Gastrocnemius medialis (tissue), 4 donors: ENCODE measurements at places on chromosomes 5 and 9. TPM values are rescaled to one million over a fixed set of nuclear protein-coding genes. Genes with fewer than 3 reads are reported as not detected.
A peak's percentile ranks its signal among the peaks of the same experiment; 100 is the strongest.

GRCh38 chr5:142215915-142216681, 107.5 kb downstream of the NDFIP1 start:
- no peaks in the 10 kb centered on the region for H3K36me3 ChIP-seq
- H3K4me3 ChIP-seq: peak overlapping the region; percentile 21
- H3K4me1 ChIP-seq: peaks cover 8% of the 10 kb centered on the region
- peak; percentile 59 for DNase-seq

GRCh38 chr5:61766141-61766540, 434.1 kb downstream of the ZSWIM6 start:
- no peak for DNase-seq
- no peaks in the 10 kb centered on the region for H3K36me3 ChIP-seq
- H3K4me3 ChIP-seq: no peak overlapping the region
- H3K4me1 ChIP-seq: no peaks in the 10 kb centered on the region
- H3K27me3 ChIP-seq: no peaks in the 10 kb centered on the region

DNA sequence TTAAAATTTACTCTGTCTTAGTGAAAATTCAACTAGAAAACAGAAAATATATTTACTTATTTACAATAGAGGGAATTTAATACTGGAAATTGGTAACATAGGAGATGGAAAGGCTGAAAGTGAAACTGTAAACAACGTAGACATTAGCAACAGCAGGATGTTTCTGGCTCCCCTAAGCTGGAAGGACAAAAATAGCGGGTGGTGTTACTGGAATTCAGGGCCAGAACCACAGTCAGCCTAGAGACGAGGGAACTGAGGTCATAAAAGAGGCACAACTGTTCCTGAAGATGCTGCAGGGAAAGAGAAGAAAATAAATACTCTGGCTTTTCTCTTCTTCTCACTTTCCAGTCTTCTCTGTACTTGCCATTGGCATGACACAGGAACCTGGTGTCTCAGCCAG, 80.4 kb upstream of the NIPBL start:
- no peak overlapping the region for H3K4me3 ChIP-seq
- H3K27me3 ChIP-seq: no peaks in the 10 kb centered on the region
- no peak overlapping the region for H3K27ac ChIP-seq
- peaks cover 15% of the 10 kb centered on the region for H3K4me1 ChIP-seq
- DNase-seq: no peak

- H3K27me3 ChIP-seq: no peaks in the 10 kb centered on the region
- H3K36me3 ChIP-seq: no peaks in the 10 kb centered on the region
- no peak overlapping the region for H3K27ac ChIP-seq
- H3K4me3 ChIP-seq: no peak overlapping the region
- no peak for DNase-seq
These were observed 69.9 kb upstream of the NIPAL4 start for GRCh38 chr5:157390133-157390532.

Gene RNF44
- 6.8 TPM for total RNA-seq

- no peaks in the 10 kb centered on the region for H3K27me3 ChIP-seq
- H3K4me1 ChIP-seq: no peaks in the 10 kb centered on the region
- H3K4me3 ChIP-seq: no peak overlapping the region
- no peak overlapping the region for H3K27ac ChIP-seq
- no peaks in the 10 kb centered on the region for H3K36me3 ChIP-seq
These were observed 546.3 kb downstream of the MAT2B start for GRCh38 chr5:164051745-164052144.

Gene DTWD2
- total RNA-seq: 9.4 TPM

DNA sequence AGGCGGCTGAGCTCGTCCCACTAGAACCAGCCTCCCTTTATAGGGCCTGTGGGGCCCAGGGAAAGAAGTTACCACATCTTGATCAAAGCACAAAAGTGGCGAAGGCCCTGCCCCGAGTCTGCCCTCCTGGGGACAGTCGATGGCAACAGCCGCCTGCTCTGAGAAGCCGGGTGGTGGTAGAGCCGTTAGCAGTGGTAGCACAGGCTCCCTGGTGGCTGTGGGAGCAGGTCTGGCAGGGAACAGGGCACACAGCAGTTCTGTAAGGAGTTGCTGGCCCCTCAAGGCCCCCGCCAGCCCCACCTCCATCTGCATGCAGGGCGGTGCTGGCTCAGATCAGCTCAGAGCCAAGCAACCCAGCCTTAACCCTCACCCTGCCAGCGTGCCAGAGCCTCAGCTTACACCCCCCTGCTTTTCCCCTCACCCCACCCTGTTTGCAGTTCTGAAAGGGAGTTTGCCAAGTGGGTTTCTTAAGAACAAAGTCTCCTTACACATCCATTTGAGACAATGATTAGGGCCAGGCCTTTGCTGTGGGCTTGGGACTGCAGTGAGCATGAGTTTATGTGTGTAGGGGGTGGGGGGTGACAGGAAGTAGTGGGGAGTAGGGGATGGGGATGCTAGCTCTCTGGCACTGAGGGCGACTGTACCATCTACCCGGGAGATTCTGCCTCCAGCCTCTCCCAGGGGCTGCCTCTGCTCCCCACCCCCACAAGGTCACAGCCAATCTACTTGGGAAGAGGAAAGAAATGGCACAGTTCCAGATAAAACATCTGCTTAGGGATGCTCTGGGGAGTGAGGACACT, 11.8 kb downstream of the ACSL6 start:
- no peak overlapping the region for H3K4me3 ChIP-seq
- peak overlapping the region; percentile 91 for H3K27ac ChIP-seq
- DNase-seq: no peak
- peaks cover 16% of the 10 kb centered on the region for H3K4me1 ChIP-seq
- no peaks in the 10 kb centered on the region for H3K36me3 ChIP-seq

DNA sequence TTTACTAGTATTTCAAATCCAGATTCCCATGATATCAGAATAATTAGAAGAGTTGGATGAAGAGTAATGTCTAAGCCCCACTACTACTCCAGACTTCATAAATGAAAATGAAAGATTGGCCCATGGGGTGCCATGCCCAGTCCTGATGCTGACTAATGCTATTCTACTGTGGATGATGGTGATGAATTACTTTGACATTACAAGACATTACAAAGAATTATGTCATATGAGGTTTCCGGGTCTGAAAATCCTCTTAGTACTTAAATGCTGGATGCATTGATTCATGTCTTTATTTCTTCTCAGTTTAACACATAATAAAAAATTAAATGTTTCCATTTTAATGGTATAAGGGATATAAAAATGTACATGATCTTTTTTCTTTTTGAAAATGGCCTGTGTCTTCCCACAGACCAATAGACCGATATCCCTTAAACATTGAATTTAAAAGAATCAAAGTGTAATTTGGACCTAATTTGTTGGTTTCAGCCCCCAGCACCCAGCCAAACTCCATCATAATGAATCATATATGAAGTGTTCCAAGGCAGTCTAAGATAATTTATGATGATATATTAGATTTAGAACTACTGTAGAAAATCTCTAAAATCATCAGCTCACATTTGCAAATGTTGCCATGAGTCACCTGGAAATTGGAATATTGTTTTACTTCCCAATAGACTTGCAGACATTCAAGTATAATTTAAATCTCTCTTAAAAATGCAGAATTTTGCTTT, 223.6 kb upstream of the SGCD start:
- no peak for DNase-seq
- H3K36me3 ChIP-seq: no peaks in the 10 kb centered on the region
- H3K27me3 ChIP-seq: no peaks in the 10 kb centered on the region
- no peaks in the 10 kb centered on the region for H3K4me1 ChIP-seq
- no peak overlapping the region for H3K27ac ChIP-seq

Gene PHF24
- total RNA-seq: 0.04 TPM

GRCh38 chr5:138953387-138954256, 78.5 kb upstream of the LRRTM2 start:
- H3K4me3 ChIP-seq: peak overlapping the region; percentile 23
- H3K36me3 ChIP-seq: no peaks in the 10 kb centered on the region
- no peaks in the 10 kb centered on the region for H3K27me3 ChIP-seq
- peak; percentile 75 for DNase-seq
- H3K27ac ChIP-seq: peak overlapping the region; percentile 79

DNA sequence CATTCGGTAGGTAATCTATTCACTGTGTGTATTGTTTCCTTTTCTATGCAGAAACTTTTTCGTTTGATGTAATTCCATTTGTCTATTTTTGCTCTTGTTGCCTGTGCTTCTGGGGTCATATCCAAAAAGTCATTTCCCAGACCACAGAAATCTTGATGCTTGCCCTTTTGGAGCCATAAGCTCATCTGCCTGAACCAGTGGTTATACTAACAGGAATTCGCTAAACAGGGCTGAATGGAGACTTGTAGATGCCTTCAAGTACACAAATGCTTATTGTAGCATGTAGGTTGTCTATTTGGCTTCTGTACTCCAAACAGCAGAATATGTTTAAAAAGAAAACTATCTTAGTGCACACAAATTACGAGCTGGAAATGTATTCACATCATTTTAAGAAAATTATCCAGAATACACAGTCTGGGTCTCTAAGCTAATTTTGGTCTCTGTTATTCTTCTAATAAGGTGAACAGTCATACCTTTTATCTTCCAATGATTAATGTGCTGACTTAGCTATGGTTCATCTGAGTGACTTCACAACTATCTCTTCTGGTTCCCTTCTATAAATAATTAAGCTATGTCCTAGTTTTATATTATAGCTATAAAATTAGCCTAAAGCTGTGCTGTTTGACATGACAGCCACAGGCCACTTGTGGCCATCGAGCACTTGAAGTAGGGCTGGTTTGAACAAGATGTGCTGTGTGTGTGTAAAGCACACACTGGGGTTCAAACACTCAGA, 87.6 kb downstream of the DAPK1 start:
- H3K4me3 ChIP-seq: no peak overlapping the region
- no peak for DNase-seq

DNA sequence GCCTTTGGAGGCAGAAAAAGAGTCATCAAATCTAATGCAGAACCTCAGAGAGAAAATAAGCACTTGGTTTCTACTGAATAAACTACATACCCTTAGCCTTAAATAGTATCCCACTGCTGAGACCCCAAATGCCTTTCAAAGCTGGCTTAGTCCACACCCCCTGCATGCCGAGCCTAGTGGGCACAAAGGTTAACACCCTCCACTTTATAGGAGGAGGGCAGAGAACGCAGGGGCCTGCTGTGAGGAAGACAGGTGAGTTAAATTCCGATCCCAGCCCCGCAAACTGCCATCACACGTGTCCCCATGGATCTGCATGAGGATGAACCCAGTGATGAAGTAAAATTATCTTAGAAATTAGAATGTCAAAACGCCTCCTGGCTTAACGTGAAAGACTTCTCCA, 19.5 kb upstream of the HSD17B3 start:
- no peaks in the 10 kb centered on the region for H3K27me3 ChIP-seq
- no peak for DNase-seq
- H3K27ac ChIP-seq: no peak overlapping the region
- no peak overlapping the region for H3K4me3 ChIP-seq
- H3K4me1 ChIP-seq: no peaks in the 10 kb centered on the region
- no peaks in the 10 kb centered on the region for H3K36me3 ChIP-seq

- no peak overlapping the region for H3K4me3 ChIP-seq
- no peaks in the 10 kb centered on the region for H3K36me3 ChIP-seq
- no peaks in the 10 kb centered on the region for H3K27me3 ChIP-seq
- DNase-seq: no peak
- no peak overlapping the region for H3K27ac ChIP-seq
These were observed 24.1 kb downstream of the PHF2 start for GRCh38 chr9:93600504-93600903.

DNA sequence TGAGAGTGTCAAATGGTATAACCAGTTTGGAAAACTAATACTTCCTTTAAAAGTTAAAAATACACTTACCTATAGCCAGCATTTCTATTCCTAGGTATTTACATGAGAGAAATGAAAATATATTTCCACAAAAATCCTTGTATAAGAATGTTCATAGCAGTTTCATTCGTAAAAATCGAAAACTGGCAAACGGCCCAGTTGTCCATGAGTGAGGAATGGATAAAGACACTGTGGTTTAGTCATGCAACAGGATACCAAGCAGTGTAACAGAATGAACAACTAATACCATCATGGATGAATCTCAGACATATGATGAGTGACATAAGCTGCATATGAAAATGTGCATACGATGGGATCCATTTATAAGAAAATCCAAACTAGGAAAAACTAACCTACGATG, 136.7 kb downstream of the MACROH2A1 start:
- no peaks in the 10 kb centered on the region for H3K36me3 ChIP-seq
- no peaks in the 10 kb centered on the region for H3K4me1 ChIP-seq
- no peak overlapping the region for H3K4me3 ChIP-seq
- no peak for DNase-seq
- H3K27ac ChIP-seq: no peak overlapping the region

Gene MYOT
- total RNA-seq: 295 TPM

Gene HAVCR2
- 1.2 TPM for total RNA-seq

Gene NIPAL4
- not detected for total RNA-seq

DNA sequence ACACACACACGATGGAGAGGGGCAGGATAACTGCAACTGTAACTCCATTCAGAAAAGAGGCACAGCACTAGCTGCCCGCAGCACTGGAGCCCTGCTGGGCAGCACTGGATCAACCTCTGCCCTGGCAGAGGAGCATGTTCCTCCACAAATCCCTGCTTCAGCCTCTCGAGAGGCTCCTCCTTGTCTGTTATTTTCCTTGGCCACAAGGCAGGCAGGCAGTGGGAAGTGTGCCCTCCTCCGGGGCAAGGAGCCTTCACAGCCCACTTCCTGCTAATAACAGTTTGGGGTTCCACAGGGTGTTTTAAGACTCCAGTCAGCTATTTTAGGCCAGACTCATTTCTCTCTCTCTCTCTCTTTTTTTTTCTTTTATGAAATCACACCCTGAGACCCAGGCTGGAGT, 11.8 kb downstream of the FXN start:
- DNase-seq: no peak
- peaks cover 11% of the 10 kb centered on the region for H3K4me1 ChIP-seq
- peaks cover 32% of the 10 kb centered on the region for H3K36me3 ChIP-seq
- no peak overlapping the region for H3K27ac ChIP-seq

- H3K36me3 ChIP-seq: no peaks in the 10 kb centered on the region
- no peak overlapping the region for H3K4me3 ChIP-seq
- H3K4me1 ChIP-seq: no peaks in the 10 kb centered on the region
- no peak for DNase-seq
- H3K27ac ChIP-seq: no peak overlapping the region
These were observed 615.8 kb downstream of the HTR1A start for GRCh38 chr5:63346451-63346850.

DNA sequence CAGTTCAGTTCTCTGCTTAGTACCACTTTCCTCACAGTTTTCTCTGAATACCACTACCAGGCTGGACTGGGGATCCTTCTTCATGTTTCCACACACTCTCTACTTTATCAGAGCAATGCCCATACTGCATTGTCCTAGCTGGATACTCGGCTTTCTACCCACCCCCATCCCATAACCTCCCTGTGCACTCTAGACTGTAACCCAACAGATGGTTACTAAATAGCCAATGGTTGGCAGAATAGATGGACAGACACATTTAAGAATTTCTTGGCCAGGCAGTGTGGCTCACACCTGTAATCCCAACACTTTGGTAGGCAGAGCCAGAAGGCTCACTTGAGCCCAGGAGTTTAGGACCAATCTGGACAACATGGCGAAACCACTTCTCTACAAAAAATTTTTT, 22.8 kb downstream of the CDK5RAP2 start:
- H3K27me3 ChIP-seq: no peaks in the 10 kb centered on the region
- H3K27ac ChIP-seq: peak overlapping the region; percentile 70
- DNase-seq: no peak

GRCh38 chr9:107462691-107463090, 26.9 kb downstream of the KLF4 start:
- H3K27me3 ChIP-seq: peaks cover 6% of the 10 kb centered on the region
- H3K4me1 ChIP-seq: no peaks in the 10 kb centered on the region
- DNase-seq: no peak
- H3K36me3 ChIP-seq: no peaks in the 10 kb centered on the region
